ENCODE measurements at places on chromosomes 16 and 17.
A peak's percentile ranks its signal among the peaks of the same experiment; 100 is the strongest.

- no peak for DNase-seq
Observed at GRCh38 chr17:75588596-75589011, 1.0 kb downstream of the MYO15B start.

GRCh38 chr17:61411261-61412142 lies 11.9 kb downstream of the TBX2 start:
- DNase-seq = no peak

DNA sequence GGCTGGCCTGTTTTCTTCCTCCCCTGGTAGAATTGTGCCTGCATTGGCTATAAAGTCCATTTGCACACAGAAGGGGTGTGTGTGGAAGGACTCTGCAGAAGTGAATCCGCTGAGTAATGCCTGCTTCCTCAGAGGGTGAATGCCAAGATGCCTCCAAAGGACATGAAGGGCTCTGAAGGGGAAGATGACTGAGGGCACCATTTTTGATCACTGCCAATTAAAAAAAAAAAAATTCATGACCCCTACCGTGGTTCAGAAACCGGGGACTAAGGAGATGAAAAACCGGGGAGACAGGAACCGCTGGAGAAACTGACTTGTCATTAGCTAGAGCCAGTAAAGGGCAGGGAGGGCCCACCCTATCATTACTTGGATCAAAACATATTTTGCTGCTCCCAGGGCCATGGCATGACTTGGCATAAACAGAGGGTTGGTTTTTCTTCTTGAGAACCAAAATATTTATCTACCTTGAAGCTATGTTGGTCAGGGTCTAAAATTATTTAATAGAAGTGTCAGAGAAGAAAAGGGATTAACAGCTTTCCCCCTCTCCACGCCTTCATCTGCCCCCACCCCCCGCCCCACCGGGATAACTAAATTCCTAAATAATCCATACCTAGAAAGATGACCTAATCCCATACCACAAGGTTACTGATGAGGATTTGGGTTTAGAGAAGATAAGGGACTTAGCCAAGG lies 3.6 kb upstream of the USP7 start:
- no peak for DNase-seq

- DNase-seq = no peak
Observed at GRCh38 chr17:63841350-63842172, 924 bp downstream of the SMARCD2 start.

DNA sequence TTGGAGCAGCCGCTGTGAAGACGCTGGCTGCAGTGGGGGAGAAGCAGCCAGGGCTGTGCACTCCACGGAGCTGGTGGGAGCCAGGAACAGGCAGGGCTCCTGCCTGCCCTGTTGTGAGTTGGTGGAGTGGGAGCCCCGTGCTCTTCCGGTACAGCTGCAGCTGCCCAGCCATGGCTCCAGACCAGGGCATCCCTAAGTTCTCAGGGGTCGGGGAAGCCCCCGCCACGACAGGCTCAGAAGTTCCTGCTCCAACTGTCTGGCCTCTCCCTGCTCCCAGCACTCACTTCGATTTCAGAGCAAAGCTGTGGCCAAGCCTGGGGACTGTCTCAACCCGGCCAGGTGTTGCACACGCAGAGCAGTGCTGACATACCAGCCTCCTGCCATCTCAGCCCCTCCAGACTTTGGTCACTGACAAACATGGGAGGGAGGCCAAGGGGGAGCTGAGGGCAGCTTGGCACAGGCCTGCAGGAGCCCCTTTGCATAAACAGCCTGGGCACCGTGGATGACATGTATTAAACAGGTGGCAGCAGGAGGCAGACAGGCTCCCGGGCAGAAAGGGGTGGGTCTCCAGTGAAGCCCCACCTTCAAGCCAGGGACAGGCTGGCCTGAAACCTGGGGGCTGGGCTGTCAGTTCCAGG lies 13.9 kb upstream of the KDM8 start:
- DNase-seq = no peak

GRCh38 chr16:83400234-83400633 lies 407.5 kb upstream of the HSBP1 start:
- no peak for DNase-seq

GRCh38 chr16:610513-611381 lies 20.0 kb upstream of the WFIKKN1 start:
- peak; percentile 50 for DNase-seq

- DNase-seq = no peak
Observed at GRCh38 chr17:54620399-54620978, 280.2 kb upstream of the TOM1L1 start.

GRCh38 chr16:30601966-30602365 lies 8.2 kb downstream of the ZNF689 start:
- DNase-seq = no peak

DNA sequence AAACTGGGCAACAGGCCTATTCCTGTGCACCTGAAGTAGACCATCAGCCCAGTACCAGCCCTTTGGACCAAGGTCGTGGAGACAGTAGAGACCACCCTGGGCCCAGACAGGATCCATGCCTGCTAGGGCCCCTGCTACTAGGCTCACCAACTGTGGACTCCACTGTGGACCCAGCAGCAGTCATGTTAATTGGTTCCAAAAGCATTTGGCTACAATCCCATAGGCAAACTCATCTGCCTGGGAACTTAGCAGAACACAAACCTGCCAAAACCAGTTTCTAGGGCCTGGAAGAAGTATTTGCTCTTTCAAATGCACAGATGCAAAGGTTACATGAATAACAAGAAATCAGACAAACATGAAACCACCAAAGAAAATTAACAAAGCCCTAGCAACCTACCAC lies 53.1 kb downstream of the ACSM2A start:
- DNase-seq = no peak

- no peak for DNase-seq
Observed at GRCh38 chr16:82177555-82177954, 7.5 kb upstream of the MPHOSPH6 start.

DNA sequence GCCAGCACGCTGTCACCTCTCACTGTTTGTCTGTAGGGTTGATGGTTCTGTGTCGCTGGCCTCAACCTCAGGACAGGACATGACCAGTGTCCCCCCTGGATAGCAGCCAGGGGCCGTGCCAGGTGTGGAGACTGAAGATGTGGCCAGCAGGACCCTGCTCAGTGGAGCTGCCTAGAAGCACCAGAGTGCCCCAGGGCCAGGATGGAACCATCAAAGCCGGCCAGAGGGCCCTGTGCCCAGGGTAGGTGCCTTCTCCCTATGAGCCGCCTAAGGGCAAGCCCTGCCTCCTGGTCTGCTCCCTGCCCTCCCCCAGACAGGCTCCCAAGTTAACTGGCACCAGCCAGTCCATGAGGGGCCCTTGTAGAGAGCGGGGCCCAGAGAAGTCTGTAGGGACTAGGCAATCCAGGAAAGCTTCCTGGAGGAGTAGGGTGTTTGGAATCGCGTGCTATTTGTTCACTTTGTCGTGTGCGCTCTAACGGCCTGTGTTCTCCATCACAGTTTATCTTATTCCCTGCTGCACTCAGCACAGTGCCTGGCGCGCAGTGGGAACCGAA lies 546 bp upstream of the NDUFB10 start:
- no peak for DNase-seq

GRCh38 chr17:11671126-11671525 lies 72.9 kb downstream of the DNAH9 start:
- no peak for DNase-seq

DNA sequence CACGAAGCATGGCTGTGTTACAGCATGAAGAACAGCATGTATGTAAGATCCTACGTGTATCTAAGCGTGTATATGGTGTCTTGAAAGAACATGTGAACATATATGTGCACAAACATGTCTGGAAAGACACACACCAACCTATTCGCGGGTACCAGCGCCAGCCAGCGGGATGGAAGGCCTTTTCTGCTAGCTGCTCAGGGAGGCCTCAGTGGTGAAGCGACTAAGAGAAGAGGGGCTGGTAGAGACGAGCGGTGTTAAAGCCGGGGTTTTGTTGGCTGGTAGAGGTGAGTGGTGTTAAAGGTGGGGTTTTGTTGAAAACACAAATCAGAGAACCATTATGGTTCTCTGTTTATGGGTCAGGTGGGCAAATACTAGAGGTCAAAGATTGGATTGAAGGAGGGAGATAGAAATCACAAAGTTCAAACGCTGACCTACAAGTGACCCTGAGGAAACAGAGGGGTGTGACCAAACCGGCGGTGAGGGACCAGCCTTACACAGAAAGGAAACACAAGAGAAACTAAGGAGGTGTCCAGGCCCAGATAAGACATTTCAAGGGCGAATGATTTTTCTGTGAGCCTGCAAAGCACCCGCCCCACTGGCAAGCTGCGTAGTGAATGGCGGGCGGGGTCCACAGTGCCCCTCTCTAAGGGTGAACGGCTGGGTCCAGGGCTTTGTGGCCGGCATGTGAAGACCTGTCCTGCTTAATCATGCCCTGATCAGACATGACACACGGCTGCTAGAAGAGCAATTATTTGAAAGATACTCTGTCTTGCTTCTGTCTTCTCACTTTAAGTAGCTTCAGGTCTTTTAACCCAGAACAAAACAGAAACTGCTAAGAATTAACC lies 8.1 kb downstream of the ZCCHC14 start:
- no peak for DNase-seq

GRCh38 chr17:45077643-45078042 lies 16.5 kb downstream of the NMT1 start:
- DNase-seq = no peak

GRCh38 chr17:62892870-62893338 lies 73.1 kb upstream of the TANC2 start:
- no peak for DNase-seq

- DNase-seq = no peak
Observed at GRCh38 chr17:78528541-78528940, 48.7 kb downstream of the DNAH17 start.

GRCh38 chr17:68766640-68767039 lies 165.5 kb upstream of the FAM20A start:
- DNase-seq = no peak

GRCh38 chr17:74862108-74862901 lies 2.6 kb upstream of the GRIN2C start:
- DNase-seq = peak; percentile 59

- no peak for DNase-seq
Observed at GRCh38 chr16:71986131-71986530, 14.1 kb downstream of the PKD1L3 start.

GRCh38 chr17:57096472-57097202 lies 11.6 kb downstream of the AKAP1 start:
- DNase-seq = no peak

DNA sequence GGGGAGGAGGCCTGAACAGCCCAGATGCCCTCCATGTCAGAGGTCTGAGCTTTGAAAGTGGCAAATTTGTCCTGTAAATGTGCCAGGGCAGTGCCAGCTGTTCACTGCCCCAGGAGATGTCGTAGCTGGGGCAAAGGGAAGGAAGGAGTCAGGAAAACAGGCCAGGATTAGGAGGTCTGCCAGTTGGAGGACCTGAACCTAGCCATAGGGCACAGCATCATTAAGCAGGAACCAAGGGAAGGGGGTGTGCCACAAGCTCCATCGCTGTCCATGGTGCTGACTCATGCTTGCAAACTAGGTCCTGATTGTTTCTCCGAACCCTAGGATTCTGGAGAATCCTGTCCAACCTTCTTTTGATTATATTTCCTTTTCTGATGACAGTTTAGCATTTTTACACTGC lies 124.2 kb downstream of the TMEM132E start:
- no peak for DNase-seq

GRCh38 chr17:20965492-20965891 lies 77.3 kb downstream of the USP22 start:
- DNase-seq = no peak

DNA sequence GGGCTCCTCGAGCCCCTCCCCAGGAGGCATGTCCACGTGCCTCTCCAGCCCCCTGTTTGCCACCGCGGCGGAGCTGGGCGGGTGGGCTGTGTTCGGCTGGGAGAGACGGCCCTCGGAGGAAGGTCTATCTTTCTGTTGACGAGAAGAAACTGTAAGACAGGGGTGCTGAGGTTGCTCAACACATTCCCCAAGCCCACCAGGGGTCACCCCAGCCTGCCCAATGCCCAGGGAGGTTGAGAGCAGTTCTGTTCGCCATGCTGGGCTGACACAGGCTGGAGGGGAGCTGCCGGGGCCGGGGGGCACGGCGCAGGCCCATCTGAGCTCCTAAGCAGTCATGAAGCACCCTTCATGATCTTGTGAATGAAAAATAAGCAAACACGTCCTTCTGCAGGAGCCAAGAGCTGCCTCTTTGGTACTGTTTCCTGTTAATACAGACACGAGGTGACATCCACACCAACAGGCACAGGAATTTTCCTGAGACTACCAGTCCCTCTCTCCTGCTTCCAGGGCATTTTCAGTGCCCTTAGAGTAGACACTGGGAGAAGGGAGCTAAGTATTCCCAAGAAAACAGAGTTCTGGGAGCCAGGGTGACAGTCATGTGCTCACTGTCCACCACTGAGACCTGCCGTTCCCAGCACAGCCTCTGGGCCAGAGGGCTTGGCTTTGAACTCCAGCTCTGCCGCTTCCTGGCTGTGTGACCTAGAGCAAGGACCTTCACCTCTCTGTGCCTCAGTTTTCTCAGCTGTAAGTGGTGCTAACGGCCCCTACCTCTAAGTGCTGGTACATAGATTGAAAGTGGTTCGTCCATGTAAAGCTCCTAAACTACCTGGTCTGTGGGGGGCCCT lies 9.2 kb downstream of the UBALD2 start:
- no peak for DNase-seq

GRCh38 chr16:86930001-86930400 lies 351.7 kb downstream of the FOXL1 start:
- no peak for DNase-seq

- DNase-seq = no peak
Observed at GRCh38 chr16:72264771-72265170, 92.8 kb upstream of the PMFBP1 start.

- no peak for DNase-seq
Observed at GRCh38 chr17:65756760-65757159, 195.3 kb upstream of the AXIN2 start.

DNA sequence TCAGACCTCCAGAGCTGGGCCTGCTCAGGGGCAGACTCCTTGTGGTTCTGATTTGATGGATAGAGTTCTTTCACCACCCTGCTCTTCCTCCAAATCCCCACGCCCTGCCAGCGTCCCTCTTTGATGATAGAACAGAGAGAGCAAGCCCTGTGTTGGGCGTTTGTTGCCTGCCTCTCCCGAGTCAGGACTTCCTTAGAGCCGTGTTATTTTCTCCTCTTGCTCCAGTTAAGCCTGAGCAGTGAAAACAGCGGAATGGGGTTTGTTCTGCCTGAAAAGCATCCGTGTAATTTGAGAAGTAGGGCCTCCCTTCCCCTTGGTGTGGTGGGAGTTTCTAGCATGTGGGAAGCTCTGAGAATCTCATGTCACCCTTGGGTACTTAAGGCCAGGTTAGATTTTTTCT lies 22.1 kb downstream of the TMEM94 start:
- DNase-seq = no peak

GRCh38 chr16:87074641-87075318 lies 242.4 kb downstream of the C16orf95 start:
- DNase-seq = no peak

- no peak for DNase-seq
Observed at GRCh38 chr16:1282324-1282973, 26.6 kb downstream of the TPSD1 start.

- DNase-seq = no peak
Observed at GRCh38 chr17:10018461-10018891, 113.4 kb upstream of the RCVRN start.

- DNase-seq = no peak
Observed at GRCh38 chr16:54932021-54932660, 1.5 kb downstream of the IRX5 start.

GRCh38 chr17:43979011-43979410 lies 25.3 kb upstream of the PYY start:
- DNase-seq = no peak

Measured in activated CD8-positive, alpha-beta memory T cell treated with anti-CD3 and anti-CD28 coated beads for 48 hours (primary cell).